ENCODE measurements at places on chromosomes 11 and 22. TPM values are rescaled to one million over a fixed set of nuclear protein-coding genes. Genes with fewer than 3 reads are reported as not detected.

The RASGRP2 gene
- 14.9 TPM for total RNA-seq

The GPR83 gene
- total RNA-seq, result 0.08 TPM

The DCDC1 gene
- 3.5 TPM for total RNA-seq

The FAM111A gene
- 20.9 TPM for total RNA-seq

The SERPING1 gene
- total RNA-seq, result 541 TPM

The KBTBD4 gene
- total RNA-seq, result 12.0 TPM

The KIAA0930 gene
- 20.4 TPM for total RNA-seq

The LAMTOR1 gene
- total RNA-seq, result 30.5 TPM

The EMID1 gene
- 1.8 TPM for total RNA-seq

The MYRF gene
- 6.5 TPM for total RNA-seq

The ST3GAL4 gene
- 7.4 TPM for total RNA-seq

- DNase-seq, result no peak
Measured at GRCh38 chr11:35549787-35550186, 24.4 kb upstream of the PAMR1 start.

DNA sequence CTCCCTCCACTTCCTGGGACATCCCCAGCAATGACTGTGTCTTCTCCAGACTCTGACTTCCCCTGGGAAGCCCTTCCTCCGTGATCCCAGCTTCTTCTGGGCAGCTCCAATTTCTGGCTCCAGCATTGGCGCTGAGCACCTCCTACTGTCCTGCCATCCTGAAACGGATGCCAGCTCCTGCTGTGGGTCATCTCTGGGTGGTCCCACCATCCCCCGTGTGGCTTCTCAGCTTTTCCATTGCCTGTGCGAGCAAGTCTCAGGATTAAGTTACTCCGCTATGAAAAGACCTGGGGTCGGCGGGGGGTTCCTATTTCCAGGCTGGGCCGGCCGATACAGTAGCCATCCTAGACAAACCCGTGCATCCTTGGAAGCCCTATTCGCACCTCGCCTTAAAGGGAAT is 55.4 kb upstream of the FADD start:
- no peak for DNase-seq

GRCh38 chr11:45163956-45164575 is 17.6 kb downstream of the PRDM11 start:
- DNase-seq, result no peak

DNA sequence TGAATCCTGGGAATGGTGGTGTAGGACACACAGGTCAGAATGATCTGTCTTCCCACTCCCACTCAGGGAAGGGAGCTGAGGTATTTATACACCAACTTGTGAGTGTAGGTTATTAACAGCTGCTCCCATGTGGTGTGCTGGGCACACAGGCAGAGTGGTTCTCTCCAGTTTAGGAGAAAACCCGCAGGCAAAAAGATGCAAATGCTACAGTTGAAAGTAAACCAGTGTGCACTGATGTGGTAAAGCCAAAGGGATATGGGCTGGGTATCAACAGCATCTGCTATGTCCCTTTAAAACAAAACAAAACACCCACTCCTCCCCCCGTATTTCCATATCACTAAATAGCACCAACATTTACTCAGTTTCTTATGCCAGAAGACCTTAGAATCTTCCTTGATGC is 75.4 kb upstream of the SYT13 start:
- DNase-seq, result no peak

DNA sequence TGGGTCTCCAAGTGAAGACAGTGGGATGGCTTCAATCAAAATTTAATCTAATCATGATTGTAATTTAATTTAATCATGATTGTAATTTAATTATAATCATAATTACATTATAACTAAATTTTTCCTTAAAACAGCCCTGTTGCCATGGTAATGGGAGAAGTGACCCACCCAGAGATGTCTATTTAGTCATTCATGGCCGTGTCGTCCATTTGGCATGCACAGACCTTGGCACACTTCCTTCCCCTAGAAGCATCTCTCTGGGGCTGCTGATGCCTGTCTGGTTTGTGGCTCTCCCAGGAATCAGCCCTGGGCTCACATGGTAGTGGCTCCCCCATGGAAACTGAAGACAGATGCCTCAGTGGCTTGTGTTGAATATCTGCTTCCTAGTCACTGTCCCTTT is 27.0 kb downstream of the P4HA3 start:
- DNase-seq, result no peak

- no peak for DNase-seq
Measured at GRCh38 chr22:34841331-34841771, 224.6 kb upstream of the ISX start.

GRCh38 chr11:10955616-10956015 is 97.8 kb upstream of the ZBED5 start:
- DNase-seq, result no peak

- no peak for DNase-seq
Measured at GRCh38 chr11:128391811-128392210, 195.5 kb downstream of the ETS1 start.

DNA sequence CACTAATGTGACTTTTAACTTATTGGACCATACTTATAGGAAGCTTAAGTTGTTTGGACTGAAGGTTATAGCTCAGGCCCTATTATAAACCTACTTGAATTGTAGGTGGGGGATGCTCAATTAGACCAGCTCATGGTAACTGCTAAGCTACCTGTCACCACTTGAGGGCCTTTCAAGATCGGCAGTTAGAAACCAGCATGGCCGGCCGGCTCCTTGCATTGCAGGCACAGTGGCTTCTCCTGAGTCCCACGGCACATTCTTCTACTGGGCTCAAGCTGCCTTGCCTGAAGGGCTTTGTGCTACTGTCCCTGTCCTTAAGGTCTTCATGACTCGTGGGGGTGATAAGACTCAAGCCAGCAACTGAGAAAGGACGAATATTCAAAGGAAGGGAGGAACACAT is 70.8 kb downstream of the TBC1D22A start:
- DNase-seq, result no peak

- DNase-seq, result no peak
Measured at GRCh38 chr11:103111400-103111799, 2.2 kb downstream of the DYNC2H1 start.

GRCh38 chr11:65362320-65362931 is 7.9 kb downstream of the TIGD3 start:
- no peak for DNase-seq

DNA sequence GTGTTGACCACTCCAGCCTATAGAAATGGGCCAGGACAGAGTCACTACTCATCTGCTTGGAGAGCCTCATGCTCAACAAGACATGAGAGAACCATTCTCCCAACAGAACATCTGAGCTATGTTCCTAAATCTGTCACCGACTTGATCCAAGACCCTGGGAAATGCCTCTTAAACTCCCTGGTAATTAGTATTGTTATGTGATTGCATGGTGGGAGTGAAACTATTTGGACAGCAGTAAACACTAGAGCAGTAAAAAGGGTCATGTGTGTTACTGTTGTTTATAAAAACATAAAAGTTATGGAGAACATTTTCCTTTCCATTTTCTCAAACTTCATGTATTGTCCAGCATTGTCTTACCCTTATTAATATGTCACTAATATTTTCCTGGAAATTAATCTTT is 369.8 kb upstream of the FAT3 start:
- DNase-seq, result no peak

- no peak for DNase-seq
Measured at GRCh38 chr11:35962369-35963138, 18.7 kb downstream of the LDLRAD3 start.

DNA sequence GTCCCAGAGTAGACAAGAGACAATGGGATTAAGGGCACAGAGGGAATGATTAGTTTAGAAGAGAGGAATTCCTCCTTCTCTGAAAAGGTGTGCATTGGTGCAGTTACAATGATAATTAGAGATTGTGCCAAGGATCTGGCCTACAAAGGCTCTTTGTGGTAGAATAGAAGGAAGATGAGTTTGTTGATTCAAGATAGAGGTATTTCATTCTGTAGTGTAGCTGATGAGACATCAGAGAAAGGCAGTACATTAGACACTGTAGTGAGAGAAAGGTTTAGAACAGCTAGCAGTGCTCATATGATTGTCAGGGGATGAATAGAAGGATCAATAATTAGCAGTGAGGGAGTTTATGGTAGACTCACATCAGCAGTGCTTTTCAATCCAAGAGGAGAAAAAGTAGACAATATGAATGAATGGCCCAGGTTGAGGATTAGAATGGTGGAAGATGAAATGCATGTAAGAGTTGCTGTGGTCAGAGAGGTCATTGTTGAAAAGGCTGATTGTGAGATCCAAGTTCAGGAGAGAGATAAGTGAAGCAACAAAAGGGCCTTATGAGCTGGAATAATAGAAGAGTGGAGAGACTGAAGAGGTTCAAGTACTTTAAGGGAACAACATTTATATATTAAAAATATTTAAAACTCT is 28.9 kb downstream of the SIK2 start:
- DNase-seq, result no peak

- DNase-seq, result no peak
Measured at GRCh38 chr11:114027926-114028325, 31.6 kb upstream of the ZBTB16 start.

- DNase-seq, result no peak
Measured at GRCh38 chr11:111378861-111379601, at the start of gene POU2AF1. Gene POU2AF1, minus strand, starts transcription at chr11:111379275. Its CDS starts 98 bp downstream, at chr11:111379177.

DNA sequence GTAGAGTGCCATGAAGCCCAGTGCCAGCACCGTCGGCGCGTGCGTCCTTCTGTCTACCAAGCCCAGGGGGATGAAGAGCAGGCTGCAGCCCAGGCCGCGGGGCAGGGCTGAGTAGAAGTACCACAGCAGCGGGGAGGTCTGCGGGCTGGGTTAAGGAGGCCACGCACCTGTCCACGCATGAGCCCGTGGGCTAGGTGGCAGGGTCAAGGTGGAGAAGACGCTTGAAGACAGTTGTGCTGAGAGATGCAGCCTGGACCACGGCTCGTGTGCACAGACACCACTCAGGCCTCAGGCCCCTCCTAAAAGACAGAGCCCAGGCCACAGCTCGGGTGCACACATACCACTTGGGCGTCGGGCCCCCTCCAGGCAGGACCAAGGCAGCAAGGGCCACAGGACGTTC is 10.4 kb downstream of the ALG12 start:
- DNase-seq, result no peak

DNA sequence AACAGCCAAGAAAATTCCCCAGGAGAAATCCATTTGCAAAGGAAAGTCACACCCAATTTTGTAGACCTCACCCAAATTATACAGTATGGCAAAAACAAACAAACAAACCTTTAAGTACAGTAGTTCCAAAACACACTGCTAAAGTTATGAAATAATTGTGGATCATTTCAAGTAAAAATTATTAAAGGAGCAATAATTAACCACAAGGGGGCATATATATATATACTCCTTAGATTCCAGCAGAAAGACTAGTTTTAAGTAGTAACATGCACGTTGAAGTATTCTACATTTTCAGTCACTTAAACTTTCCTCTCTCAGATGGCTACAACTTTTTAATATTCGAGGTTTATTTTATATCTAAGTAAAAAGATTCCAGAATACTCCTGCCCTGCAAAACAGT is 26.8 kb downstream of the RNF141 start:
- DNase-seq, result no peak

- no peak for DNase-seq
Measured at GRCh38 chr11:83102834-83103233, 31.1 kb upstream of the RAB30 start.

DNA sequence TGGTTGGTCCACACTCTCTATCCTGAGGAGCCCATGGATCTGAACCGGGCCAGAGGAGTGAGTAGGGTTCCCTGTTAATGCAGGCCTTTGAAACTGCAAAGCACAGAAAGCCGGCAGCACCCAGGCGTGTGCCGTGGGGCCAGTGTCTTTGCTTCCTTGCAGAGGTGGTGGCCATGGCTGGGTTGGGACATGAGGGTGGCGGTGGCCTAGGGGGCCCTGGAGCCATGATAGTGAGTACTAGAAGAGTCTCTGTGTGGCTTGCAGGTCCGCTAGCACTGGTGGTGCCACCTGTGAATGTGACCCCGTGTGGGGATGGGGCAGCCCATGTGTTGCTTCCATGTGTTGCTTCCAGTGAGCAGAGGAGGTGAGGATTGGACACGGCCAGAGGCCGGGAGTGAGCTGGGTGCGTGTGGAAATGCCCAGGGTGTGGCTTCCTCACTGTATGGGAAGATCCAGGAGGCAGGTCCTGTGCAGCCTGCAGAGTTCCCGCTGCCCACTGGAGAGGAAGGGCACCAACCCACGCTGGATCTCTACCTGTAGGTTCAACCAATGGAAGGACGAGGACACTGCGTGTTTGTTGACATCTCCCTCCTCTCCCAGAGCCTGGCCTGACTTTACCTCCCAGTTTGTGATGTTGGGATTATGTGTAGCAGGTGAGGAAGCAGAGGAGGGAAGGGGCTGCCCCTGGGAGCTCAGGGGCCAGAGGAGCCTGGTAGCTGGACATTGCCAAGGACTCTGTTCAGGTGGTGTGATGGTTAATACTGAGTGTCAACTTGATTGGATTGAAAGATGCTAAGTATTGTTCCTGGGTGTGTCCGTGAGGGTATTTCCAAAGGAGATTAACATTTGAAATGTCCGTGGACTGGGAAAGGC is 796.6 kb downstream of the TBC1D22A start:
- DNase-seq, result peak; percentile 28

- no peak for DNase-seq
Measured at GRCh38 chr11:125892071-125892470, 4.6 kb downstream of the HYLS1 start.

GRCh38 chr11:87136236-87136635 is 98.5 kb downstream of the TMEM135 start:
- DNase-seq, result no peak

- DNase-seq, result no peak
Measured at GRCh38 chr11:88337987-88338668, 592 bp upstream of the CTSC start.

DNA sequence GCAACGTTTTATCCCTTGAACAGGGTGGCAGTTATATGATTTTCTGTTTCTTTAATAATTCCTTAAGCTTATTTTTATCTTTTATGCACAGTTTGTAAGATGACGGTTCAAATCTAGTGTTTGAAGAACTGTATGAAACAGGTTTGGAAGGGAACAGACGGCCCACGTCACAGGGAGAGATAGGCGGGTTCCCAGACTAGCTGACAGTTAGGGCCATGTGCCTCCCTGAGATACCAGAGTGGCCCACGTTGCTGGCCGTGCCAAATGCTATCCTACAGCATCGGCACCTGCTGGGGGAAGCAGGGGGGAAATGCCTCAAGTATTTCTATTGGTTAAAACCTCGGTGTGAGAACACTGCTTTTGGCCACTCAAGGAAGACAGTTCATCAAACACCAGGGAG is 50.2 kb upstream of the BID start:
- peak; percentile 56 for DNase-seq
